ENCODE measurements at places on chromosomes 5 and 9. TPM values are rescaled to one million over a fixed set of nuclear protein-coding genes. Genes with fewer than 3 reads are reported as not detected.

DNA sequence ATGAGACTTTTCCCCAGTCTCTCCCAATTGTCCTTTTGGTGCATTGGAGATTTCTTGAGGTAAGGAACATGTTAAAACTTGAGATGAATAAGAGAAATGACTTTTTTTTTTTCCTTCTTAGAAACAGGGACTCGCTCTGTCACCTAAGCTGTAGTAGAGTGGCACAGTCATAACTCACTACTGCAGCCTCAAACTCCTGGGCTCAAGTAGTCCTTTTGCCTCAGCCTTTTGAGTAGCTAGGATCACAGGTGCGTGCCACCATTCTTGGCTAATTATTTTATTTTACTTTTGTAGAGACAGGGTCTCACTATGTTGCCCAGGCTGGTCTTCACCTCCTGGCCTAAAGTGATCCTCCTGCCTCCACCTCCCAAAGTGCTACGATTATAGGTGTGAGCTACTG, 25.9 kb downstream of the CDC42SE2 start:
- no peak overlapping the region for H3K27ac ChIP-seq
- peaks cover 86% of the 10 kb centered on the region for H3K4me1 ChIP-seq
- H3K27me3 ChIP-seq = no peaks in the 10 kb centered on the region
- H3K4me3 ChIP-seq = peak overlapping the region; percentile 26
- DNase-seq = no peak

The SRD5A1 gene
- 16.2 TPM for total RNA-seq

DNA sequence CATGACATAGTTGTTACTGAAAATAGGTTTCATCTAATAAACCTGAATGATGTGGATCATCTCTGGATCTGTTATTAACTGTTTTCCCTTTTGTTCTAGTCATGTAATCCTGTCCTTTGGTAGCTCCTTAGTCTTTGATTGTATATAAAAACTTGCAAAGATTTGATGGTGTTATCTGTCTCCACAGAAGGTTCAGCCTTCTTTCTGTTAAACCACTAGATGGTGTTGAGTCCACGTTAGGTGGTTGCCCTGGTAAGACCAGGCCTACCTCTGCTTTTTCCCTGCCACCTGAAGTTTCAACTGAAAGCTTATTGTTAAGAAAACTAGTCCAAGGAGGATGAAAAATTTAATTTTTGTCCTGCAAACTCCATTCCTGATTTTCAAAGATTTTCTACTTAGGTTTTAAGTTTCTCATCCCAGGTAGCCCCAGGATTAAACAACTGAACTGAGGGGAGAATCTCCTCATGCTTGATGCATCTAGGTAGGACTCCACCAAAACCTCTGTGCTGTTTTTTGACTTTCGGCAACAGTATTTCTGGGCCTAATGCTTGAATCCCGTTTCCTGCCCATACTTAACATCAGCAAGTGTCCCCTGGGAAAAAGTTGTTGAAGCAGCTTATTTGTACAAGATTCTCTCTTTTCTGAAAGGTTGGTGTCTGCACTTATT, 68.5 kb downstream of the RICTOR start:
- H3K36me3 ChIP-seq = peaks cover 5% of the 10 kb centered on the region
- peak; percentile 12 for DNase-seq
- H3K27ac ChIP-seq = no peak overlapping the region

DNA sequence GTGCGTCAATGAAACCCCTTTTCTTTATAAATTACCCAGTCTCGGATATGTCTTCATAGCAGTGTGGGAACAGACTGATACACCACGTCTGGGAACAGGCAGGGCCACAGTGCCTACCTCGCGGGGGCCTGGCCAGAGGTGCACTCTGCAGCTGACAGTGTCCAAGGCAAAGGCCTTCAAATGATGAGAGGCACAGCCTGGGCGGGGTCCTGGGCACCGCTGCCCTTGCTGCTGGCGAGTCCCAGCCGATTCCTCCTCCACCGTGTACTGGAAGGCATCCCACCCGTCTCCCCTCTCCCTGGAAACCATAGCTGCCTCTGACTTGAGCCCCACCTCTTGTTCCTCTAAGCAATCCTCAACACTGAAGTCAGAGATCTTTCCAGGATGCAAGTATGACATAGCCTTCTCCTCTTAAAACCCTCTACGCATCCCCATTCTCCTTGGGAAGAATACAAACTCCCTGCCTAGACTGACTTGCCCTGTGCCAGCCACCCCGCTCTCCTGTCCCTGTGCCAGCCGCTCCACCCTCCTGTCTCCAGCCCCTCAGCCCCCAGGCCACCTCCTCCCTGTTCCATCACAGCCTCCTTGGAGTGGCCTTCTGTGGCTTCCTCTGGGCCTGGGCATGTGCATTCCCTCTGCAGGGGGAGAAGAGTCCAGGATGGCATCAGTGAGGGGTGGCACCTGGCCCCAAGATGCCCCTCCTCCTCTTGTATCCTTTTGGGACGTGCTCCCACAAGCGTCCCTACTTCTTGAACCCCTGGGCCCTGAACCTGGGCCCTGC, 8.1 kb upstream of the COL5A1 start:
- no peaks in the 10 kb centered on the region for H3K36me3 ChIP-seq
- DNase-seq = no peak
- no peaks in the 10 kb centered on the region for H3K4me1 ChIP-seq
- H3K4me3 ChIP-seq = no peak overlapping the region

- peaks cover 35% of the 10 kb centered on the region for H3K4me1 ChIP-seq
- H3K36me3 ChIP-seq = no peaks in the 10 kb centered on the region
- no peaks in the 10 kb centered on the region for H3K27me3 ChIP-seq
- H3K4me3 ChIP-seq = peak overlapping the region; percentile 97
These were observed 754 bp downstream of the DCAF12 start for GRCh38 chr9:34125681-34126206.

GRCh38 chr9:72995131-72996024, 42.5 kb upstream of the ALDH1A1 start:
- H3K4me1 ChIP-seq = no peaks in the 10 kb centered on the region
- H3K27me3 ChIP-seq = no peaks in the 10 kb centered on the region
- no peak overlapping the region for H3K4me3 ChIP-seq
- no peak for DNase-seq

The NXNL2 gene
- not detected for total RNA-seq

The CDH9 gene
- total RNA-seq = not detected

DNA sequence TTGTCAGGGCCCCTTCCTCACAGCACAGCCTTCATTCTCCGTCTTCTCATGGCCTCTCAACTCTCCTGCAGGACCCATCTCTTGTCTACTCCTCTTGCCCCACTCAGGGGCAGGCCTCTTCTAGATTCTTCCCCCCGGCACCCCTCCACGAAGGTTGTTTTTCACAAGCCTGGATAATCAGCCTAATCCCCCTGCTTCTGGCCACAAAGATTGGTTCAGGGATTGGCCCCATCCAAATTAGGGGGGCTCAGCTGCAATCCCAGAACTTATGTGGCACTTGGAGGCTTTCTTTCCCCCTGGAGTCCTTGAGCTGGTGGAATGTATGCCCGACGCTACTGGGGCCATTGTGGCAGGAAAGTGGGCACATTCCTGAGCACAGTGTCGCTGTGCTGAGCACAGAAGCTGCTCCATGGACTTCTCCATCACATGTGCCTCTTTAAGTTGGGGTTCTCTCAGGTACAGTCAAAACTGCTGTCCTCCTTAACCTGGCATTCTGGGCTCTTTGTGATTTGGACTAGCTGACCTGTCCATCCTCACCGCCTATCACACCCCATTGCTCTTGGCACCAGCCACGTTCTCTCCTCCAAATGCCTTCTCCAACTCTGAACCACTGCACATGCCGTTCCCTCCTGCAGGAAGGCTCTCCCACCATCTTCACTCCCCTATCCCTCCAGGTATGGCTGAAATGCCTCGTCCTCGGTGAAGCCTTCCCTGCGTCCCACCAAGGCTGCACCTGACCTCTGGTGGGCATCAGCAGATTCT, 66.8 kb upstream of the RNF130 start:
- DNase-seq = no peak
- no peaks in the 10 kb centered on the region for H3K36me3 ChIP-seq
- H3K27me3 ChIP-seq = no peaks in the 10 kb centered on the region
- no peaks in the 10 kb centered on the region for H3K4me1 ChIP-seq
- no peak overlapping the region for H3K4me3 ChIP-seq

The ZNF367 gene
- 51.9 TPM for total RNA-seq

DNA sequence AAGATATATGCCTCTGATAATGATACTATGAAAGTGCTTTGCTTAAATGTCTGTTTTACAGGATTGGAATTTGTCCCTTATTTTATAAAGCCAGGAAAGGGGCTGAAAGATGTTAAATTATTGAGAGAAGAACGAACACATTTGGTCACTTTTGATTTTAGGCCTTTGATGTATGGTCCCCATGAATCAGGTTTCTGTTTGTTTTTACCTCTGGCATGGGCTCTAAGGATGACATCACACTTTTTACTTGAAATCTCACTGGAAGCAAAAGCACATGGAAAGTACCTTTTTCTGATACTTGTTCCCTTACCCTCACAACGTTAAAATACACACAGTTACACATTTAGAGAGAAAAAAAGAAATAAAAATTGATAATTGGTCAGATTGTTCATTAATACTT, 6.9 kb downstream of the OTULIN start:
- H3K4me1 ChIP-seq = peaks cover 89% of the 10 kb centered on the region
- no peaks in the 10 kb centered on the region for H3K27me3 ChIP-seq
- H3K27ac ChIP-seq = no peak overlapping the region
- no peaks in the 10 kb centered on the region for H3K36me3 ChIP-seq

The ERCC6L2 gene
- 30.0 TPM for total RNA-seq

DNA sequence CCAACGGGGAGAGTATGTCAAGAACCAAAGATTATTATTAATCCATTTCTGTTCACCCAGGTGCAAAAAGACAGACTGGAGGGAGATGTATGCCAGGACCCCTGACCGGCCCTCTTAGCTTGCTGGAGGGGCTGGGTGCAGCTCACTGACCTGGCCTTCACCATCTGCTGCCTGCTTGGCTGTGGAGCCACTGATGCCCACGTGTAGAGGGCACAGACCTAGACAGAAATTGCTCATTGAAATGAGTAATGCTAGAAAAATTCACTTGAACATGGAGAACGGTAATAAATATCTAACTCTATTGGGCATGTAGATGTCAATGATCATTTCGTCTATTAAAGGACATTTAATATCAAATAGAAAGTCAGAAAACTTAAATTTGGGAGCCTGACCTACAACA, 58.8 kb upstream of the ERCC6L2 start:
- H3K4me3 ChIP-seq = no peak overlapping the region
- H3K4me1 ChIP-seq = no peaks in the 10 kb centered on the region
- no peak overlapping the region for H3K27ac ChIP-seq
- H3K27me3 ChIP-seq = no peaks in the 10 kb centered on the region

DNA sequence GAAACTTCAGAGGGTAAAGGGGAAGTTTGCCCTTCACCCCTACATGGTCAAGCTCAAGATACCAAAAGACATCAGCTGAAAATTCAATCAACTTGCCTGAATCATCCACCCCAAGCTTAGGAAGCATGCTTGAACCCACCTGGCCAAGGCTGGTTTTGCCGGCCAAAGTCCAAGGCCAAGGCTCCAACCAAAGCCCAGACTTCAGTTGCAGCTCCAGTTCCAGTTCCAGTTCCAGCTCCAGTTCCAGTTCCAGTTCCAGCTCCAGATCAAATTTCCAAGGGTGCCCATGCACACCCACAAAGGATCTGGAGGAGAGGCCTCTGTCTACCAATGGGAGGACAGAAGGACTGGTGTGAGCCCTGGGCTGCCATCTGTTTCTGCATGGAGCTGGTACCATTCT, 4.6 kb upstream of the SERINC5 start:
- DNase-seq = no peak
- no peaks in the 10 kb centered on the region for H3K27me3 ChIP-seq
- H3K36me3 ChIP-seq = no peaks in the 10 kb centered on the region
- H3K4me3 ChIP-seq = no peak overlapping the region
- peaks cover 14% of the 10 kb centered on the region for H3K4me1 ChIP-seq
- H3K27ac ChIP-seq = no peak overlapping the region

DNA sequence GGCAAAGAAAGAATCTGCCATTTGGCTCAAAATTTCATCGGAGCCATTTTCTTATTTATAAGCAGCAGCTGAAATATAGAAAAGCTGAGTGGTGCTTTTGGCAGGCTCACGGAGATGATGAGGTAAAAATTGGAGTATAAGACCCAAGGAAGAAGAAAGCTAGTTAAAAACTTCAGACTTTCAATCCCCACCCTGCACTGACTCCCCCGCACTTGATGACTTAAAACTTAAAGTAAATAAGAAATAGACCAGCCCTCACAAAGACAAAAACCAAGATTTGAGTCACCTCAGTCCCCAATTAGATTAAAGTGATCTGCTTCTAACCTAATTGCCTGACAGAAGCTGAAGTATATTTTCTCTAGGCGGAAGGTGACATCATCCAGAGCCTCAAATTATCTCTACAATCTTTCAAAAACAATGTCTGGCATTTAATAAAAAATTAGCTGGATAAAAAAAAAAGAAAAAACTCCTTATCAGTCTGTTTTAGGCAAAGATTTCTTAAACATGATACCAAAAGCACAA, 124.0 kb upstream of the PJA2 start:
- no peaks in the 10 kb centered on the region for H3K4me1 ChIP-seq
- H3K27me3 ChIP-seq = no peaks in the 10 kb centered on the region
- H3K36me3 ChIP-seq = no peaks in the 10 kb centered on the region
